ENCODE measurements at places on chromosomes 11 and 22.
A peak's percentile ranks its signal among the peaks of the same experiment; 100 is the strongest.

GRCh38 chr11:74397501-74398243, 561 bp downstream of the PGM2L1 start:
- no peak for DNase-seq

GRCh38 chr11:68704887-68705286, 20.5 kb downstream of the GAL start:
- DNase-seq: no peak

- DNase-seq: peak; percentile 42
Observed at GRCh38 chr22:50169774-50170341, 673 bp upstream of the PANX2 start.

GRCh38 chr22:36208914-36209313, 7.3 kb upstream of the APOL4 start:
- DNase-seq: no peak

DNA sequence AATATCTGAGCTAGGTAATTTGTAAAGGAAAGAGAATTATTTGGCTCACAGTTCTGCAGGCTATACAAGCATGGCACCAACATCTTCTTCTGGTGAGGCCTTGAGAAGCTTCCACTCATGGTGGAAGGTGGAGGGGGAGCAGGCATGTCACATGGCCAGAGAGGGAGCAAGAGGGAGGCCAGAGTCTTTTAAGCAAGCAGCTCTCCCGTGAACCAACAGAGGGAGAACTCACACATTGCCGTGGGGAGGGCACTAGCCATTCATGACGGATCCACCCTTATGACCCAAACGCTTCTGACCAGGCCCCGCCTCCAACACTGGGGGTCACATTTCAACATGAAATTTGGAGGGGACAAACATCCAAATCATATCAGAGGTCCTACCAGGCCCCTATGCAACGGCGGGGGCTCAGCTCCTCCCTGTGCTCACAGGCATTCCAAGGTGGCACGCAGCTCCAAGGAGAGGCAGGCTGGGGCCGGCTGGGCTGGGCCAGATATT, 4.6 kb downstream of the C11orf96 start:
- peak; percentile 28 for DNase-seq

DNA sequence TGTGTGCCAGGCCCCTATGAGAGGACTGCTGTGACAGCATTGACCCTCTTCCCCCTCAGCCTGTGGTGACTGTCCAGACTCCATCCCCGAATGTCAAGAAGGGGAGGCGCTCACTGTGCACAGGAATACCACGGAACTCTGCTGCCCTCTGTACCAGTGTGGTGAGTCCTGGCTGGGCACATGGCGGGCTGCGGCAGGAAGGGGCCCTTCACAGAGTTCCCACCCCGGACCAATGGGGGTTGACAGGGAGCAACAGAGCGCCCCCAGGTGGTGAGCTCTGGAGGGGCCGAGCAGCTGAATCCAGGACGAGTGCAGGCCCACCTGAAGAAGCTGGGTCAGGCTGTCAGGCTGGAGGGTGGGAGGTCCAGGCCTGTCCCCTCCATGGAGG, 83.8 kb upstream of the MYOD1 start:
- DNase-seq: no peak

Measured in dermis microvascular lymphatic vessel endothelial cell (primary cell).